ENCODE measurements at places on chromosomes 6 and 20.
A peak's percentile ranks its signal among the peaks of the same experiment; 100 is the strongest.

DNA sequence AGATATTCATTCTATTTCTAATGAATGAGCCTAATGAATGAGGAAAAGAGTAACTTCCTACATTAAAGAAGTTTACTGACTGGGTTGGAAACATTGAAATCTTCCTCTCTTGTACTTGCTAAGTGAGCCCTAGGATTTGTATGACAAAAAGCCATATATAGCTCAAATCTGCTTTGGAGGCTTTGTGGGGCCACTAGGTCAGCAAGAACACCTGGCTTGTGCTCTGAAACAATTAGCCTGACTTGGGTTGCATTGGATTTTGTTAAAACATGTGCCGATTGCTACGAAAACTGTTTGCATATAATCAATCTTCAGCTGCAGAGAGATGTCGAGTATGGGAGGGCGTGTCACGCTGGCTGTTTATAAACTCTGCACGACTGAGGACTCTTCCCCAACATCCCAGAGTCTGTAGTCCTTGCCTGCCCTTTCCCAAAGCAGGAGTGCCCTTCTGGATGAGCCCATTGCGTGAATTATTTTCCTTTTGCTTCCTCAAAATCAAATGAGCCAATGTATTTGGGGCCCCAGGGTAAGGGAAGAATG, 684.8 kb downstream of the DHX35 start:
- no peak for DNase-seq

- DNase-seq = peak; percentile 31
These were observed 154.2 kb upstream of the MAFB start for GRCh38 chr20:40843251-40843650.

- DNase-seq = peak; percentile 55
These were observed 46.8 kb downstream of the PYGB start for GRCh38 chr20:25294459-25295385.

DNA sequence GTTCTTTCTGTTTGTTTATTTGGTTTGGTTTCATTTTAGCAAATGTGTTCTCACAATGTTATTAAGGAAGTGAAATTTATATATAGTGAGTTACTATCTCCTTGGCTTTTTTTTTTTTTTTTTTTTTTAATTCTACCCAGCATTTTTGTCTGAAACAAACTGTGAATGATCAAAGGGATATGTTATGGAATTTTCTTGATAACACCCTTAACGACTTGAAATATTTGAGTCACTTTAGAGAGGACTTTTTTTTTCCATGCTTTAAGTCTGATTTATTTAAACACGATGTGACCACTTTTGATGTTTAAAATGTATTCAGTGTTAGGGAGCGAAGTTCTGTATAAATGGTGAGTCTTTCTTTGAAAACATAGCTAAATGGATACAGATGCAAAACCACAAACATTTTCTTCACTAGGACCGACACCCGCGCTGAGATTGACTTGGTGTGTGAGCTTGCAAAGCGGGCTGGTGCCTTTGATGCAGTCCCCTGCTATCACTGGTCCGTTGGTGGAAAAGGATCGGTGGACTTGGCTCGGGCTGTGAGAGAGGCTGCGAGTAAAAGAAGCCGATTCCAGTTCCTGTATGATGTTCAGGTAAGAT, 149.7 kb downstream of the MTHFD1L start:
- DNase-seq = no peak

DNA sequence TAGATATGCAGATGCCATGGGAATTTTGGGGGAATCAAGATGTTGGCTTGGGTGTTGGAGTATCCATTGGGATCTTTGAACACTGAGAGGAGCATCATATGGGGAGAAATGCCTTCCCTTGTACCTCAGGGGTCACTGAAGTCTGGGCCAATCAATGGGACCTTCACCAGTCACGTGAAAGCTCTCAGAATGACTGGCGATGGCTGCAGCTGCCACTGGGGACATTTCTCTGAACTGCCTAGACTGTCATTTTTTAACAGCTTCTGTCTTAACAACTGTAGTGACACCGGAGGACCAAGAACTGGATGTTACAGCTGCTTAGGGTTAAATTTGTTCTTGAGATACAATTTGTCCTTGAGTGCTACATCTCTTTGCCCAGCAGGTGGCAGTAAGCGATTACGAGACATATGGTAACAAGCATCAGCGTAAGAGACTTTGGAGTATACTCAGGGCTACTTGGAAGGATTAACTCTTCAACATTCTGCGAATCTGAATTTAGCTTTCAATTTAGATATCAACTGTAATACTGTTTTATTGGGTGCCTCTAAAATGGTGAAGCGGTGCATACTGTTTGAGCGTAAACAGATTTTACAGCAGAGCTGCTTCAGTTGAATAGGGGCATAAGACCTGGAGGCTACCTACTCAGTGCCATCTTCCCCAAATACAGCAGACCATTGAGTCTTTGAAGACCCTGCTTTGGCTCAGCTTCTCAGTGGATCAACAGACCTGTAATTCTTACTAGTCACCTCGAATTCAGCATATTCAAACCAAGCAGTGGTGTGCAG, 36.0 kb downstream of the CCN2 start:
- peak; percentile 89 for DNase-seq

- DNase-seq = peak; percentile 20
These were observed 64.2 kb downstream of the GCNT2 start for GRCh38 chr6:10585209-10585845.

- DNase-seq = peak; percentile 35
These were observed 18.6 kb upstream of the ENPP1 start for GRCh38 chr6:131789219-131789618.

DNA sequence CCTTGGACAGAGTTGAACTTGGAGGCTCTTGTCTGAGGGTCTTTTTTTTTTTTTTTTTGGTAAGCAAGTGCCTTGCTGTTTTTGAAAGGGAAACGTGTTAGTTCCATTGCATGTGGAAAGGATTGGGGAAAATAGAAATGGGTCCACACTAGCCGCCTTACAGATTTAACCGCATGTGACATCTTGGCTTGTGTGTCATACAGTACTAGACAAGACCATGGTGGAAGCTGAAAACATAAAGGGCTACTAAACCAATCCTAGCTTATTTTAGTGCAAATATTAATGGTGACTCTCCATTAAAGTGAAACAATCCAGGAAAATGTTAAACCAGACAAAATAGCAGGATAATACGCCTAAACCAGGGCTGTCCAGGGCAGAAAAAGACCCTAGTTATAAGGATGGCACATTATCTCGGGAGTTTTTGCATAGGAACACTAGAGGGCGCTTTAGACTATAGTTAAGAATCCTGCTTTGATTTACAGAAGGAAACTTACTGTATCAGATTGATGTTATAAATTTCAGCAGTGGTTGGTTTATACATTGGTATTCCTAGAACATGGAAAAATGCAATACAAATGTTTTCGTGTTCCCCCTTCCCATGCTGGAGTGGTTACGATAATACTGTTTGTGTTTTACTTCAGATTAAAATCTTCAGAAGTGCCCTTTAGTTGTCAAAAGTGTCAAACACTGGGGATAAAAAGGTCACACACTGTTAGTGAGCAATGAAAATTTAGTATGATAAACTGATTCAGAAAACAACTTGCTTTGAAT, 59.8 kb upstream of the DEK start:
- peak; percentile 35 for DNase-seq

DNA sequence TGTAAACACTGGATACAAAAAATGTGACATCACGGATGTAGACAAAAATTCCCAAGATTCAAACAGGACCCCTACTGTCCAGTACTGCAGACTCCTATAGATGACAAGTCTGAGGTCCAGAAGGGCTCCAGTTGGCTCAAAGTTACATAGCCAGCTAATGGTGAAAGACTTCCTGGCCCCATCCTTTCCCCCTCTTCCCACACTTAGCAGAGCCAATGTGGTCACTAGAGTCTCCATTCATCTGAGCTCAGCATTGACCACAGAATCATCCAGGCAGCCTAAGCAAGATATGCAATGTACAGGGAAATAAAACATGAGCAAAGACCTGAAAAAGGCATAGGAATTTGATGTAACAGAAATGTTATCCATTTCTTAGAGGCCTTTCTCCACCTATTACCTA, 180.5 kb downstream of the ADAT2 start:
- DNase-seq = peak; percentile 87

DNA sequence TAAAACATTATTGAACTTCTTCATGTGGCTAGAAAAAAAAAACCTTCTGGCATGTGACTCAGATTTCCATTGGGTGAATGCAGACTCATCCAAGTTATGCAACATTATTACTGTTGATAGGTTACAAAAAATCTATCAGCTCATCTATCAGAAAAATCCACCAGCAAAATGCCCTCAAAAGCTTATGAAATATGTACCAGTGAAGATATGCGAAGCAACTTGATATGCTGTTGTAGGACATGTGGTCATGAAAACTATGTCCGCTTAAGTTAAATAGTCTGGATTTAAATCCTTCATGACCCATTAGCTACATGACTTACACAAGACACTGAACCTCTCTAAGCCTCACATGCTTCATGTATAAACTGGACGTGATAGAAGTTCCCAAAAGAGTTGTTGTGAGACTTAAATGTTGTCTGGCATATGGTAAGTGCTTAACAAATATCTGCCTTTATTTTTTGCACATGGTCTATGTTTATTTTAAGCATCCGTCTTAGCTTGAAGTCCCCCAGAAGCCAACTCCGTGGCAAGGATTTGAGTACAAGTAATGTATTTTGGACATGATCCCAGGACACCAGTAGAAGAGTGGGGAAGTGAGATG, 12.5 kb upstream of the BFSP1 start:
- peak; percentile 73 for DNase-seq

- DNase-seq = no peak
These were observed 289.6 kb downstream of the TBC1D7 start for GRCh38 chr6:13038741-13039190.

- DNase-seq = no peak
These were observed 83.5 kb downstream of the CD164 start for GRCh38 chr6:109298605-109299264.

- no peak for DNase-seq
These were observed 1042.4 kb upstream of the FLRT3 start for GRCh38 chr20:15379681-15380296.

- no peak for DNase-seq
These were observed 107.6 kb upstream of the TRAF3IP2 start for GRCh38 chr6:111713236-111713635.

Measured in fibroblast of lung (primary cell).